ENCODE measurements at places on chromosomes 11 and 22. TPM values are rescaled to one million over a fixed set of nuclear protein-coding genes. Genes with fewer than 3 reads are reported as not detected.

DNA sequence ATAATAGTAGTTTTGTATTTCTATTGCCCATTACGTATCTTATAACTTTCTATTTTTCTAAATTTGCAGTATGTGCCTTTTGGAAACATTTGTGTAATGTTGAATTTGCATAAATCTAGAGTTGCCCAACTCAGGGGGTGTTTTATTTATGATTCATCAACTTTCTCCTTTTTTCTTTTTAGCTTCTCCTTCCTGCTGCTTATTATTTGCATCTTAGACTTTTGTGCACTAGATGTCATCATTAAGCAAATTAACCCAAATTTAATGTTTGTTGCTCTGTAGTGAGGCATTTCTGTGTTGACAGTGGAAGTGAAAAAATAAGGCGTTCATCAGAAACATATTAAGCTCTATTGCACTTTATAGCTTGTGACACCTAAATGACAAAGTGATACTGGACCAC is 56.2 kb upstream of the ZBED5 start:
- DNase-seq: no peak
- H3K4me1 ChIP-seq: no peaks in the 10 kb centered on the region
- no peak overlapping the region for H3K4me3 ChIP-seq
- peaks cover 9% of the 10 kb centered on the region for H3K27me3 ChIP-seq

Gene GAL3ST1
- total RNA-seq: not detected

- no peaks in the 10 kb centered on the region for H3K27me3 ChIP-seq
- H3K36me3 ChIP-seq: no peaks in the 10 kb centered on the region
Measured at GRCh38 chr11:30206249-30206996, 24.4 kb upstream of the FSHB start.

DNA sequence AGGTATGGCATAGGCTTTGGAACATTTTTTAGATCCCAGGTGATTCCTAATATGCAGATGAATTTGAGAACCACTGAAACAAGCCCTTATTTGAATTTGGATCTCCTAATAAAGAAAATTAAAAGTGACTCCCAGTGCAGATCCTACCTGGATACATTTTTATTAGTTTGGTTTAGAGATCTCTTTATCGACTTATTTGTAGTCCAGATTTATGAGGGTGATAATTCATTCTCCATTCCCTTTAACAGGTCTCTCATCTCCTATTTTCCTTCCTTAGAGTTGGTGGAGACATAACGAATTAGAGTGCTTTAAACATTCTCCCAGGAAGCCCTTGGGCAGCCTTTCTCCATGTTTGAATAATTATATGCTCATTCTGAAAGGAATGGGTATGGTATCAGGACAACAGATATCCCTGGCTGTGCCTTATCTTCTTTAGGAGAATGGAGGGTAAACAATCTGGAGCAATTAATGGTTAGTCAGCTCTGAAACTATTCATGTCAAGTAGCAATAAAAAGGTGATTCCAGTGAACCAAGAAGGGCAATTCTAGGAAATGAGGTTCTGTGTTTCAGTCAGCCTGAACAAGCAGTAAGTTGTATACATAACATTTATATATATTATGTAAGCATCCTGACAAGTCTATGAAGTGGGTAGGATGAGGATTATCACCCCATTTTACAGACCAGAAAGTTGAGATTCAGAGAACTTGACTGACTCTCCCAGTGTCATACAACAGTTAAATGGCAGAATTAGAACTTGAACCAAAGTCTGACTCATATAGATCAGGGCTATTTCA is 53.9 kb upstream of the RCE1 start:
- DNase-seq: no peak
- no peak overlapping the region for H3K27ac ChIP-seq
- H3K4me3 ChIP-seq: no peak overlapping the region
- H3K27me3 ChIP-seq: no peaks in the 10 kb centered on the region
- no peaks in the 10 kb centered on the region for H3K36me3 ChIP-seq

- H3K36me3 ChIP-seq: no peaks in the 10 kb centered on the region
- DNase-seq: no peak
- no peaks in the 10 kb centered on the region for H3K27me3 ChIP-seq
- no peaks in the 10 kb centered on the region for H3K4me1 ChIP-seq
- H3K4me3 ChIP-seq: no peak overlapping the region
Measured at GRCh38 chr11:91653079-91653754, 571.4 kb upstream of the FAT3 start.

DNA sequence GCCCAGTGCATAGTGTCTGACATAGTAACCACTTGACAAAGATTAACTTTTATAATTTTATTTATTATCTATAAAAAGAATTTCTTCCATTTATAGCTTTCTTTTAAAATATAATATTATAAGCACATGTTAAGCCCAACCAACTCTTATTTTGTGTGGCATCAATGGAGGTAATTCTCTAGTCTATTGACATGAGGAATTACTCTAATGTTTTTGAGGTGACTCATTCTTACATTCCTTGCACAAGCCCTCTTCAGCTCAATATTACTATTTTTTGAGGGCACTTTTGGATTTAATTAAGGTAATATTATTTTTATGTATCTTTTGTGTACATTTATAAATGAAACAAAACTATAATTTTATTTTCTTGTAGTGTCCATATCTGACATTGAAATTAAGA is 59.6 kb downstream of the AASDHPPT start:
- H3K4me1 ChIP-seq: no peaks in the 10 kb centered on the region
- DNase-seq: no peak
- peaks cover 3% of the 10 kb centered on the region for H3K27me3 ChIP-seq

Gene TMEM258
- 187 TPM for total RNA-seq

- no peaks in the 10 kb centered on the region for H3K36me3 ChIP-seq
- no peak for DNase-seq
- no peak overlapping the region for H3K4me3 ChIP-seq
- no peak overlapping the region for H3K27ac ChIP-seq
- peaks cover 8% of the 10 kb centered on the region for H3K4me1 ChIP-seq
Measured at GRCh38 chr11:75480185-75481175, 45.3 kb downstream of the GDPD5 start.

- no peaks in the 10 kb centered on the region for H3K36me3 ChIP-seq
- H3K4me1 ChIP-seq: no peaks in the 10 kb centered on the region
- no peaks in the 10 kb centered on the region for H3K27me3 ChIP-seq
- H3K27ac ChIP-seq: no peak overlapping the region
- no peak for DNase-seq
- no peak overlapping the region for H3K4me3 ChIP-seq
Measured at GRCh38 chr11:132024587-132025295, 654.3 kb downstream of the NTM start.

DNA sequence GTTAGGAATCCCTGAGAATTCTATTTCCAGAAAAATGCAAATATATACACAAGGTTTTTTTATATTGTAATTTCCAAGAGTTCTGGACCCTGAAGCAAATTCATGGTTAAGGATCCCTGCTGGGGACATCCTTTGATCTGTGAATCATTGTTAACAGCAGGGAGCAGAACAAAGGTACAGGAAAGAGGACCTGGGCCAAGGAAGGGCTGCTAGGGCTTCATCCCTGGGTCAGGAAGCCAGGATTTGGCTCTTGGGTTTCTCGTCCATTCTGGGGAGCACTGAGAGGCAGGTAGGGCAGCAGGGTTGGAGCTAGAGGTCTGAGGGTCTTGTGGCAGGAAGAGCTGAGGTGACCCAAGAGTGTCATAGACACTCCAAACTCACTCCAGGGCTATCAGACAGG is 10.2 kb upstream of the OAF start:
- peaks cover 2% of the 10 kb centered on the region for H3K4me1 ChIP-seq
- no peaks in the 10 kb centered on the region for H3K36me3 ChIP-seq
- H3K27me3 ChIP-seq: peaks cover 23% of the 10 kb centered on the region

GRCh38 chr22:28609921-28610320 is 69.7 kb downstream of the TTC28 start:
- no peaks in the 10 kb centered on the region for H3K4me1 ChIP-seq
- peaks cover 1% of the 10 kb centered on the region for H3K36me3 ChIP-seq
- H3K4me3 ChIP-seq: no peak overlapping the region
- H3K27ac ChIP-seq: no peak overlapping the region

Gene OR10A2
- not detected for total RNA-seq

DNA sequence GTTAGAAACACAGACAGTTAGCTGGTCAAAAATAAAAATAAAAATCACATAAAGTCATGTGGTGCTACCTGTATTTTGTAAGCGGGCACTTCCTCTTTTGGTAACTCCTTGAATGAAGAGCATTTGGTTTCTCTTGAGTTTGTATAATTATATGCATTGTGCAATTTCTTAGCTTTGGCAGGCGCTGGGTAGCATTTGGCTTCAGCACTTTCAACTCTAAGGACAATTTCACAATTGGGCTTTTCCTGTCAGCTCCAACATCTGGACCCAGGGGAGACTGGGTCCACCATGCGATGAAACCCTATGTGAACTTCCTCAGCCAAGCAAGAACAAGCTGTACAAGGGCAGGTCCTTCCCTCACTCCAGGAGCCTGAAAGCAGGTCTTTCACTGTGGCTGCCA is 169.1 kb downstream of the RRAS2 start:
- no peak overlapping the region for H3K4me3 ChIP-seq
- no peak for DNase-seq
- no peaks in the 10 kb centered on the region for H3K36me3 ChIP-seq

Gene UVRAG
- 19.2 TPM for total RNA-seq

Gene TSPAN4
- total RNA-seq: 14.8 TPM

GRCh38 chr11:62143727-62144126 is 19.9 kb downstream of the INCENP start:
- no peaks in the 10 kb centered on the region for H3K27me3 ChIP-seq
- peaks cover 60% of the 10 kb centered on the region for H3K36me3 ChIP-seq
- no peak overlapping the region for H3K4me3 ChIP-seq

Gene ZP1
- not detected for total RNA-seq

Gene ART5
- total RNA-seq: not detected

DNA sequence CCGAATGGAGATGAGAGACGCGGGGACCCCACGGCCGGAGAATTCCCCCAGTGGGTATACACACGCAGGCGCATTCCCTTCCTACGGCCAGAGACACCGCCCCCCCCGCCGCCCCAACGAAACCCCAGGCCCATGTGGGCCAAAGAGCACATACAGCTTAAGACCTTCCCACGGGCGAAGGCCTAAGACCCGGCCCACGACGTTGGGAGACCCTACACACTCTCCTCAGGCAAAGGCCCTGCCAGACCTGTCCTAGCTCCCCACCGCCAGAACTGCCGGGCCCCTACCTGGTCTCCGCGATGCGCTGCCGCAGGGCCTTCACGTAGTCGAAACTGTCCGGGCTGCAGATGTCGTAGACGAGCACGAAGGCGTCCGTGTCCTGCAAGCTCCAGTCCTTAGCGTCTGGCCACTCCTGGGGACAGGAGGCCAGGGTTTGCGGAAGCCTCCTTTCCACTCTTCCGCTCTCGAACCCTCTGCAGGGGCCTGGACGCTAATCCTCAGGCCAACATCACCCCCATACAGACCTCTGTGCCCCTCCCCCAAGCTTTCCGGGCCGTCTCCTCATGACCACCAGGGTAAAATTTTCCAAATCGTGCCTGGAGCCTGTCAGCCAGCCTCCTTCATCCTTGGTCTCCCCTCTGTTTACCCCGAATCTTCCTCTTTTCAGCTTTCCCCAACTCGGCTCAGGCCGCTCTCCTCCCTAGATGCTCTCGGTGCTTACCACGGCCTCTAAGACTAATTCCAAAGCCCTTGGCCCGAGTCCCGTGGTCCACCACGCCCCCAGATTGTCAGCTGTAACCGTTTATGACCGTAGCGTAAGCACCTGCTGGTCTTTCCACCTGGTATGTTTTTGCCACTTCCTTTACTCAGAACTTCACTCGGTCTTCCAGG is 1.7 kb downstream of the RASL10A start:
- DNase-seq: no peak
- peaks cover 14% of the 10 kb centered on the region for H3K4me1 ChIP-seq
- peaks cover 44% of the 10 kb centered on the region for H3K27me3 ChIP-seq

- no peak for DNase-seq
- H3K4me3 ChIP-seq: no peak overlapping the region
- H3K36me3 ChIP-seq: no peaks in the 10 kb centered on the region
- no peaks in the 10 kb centered on the region for H3K27me3 ChIP-seq
- no peak overlapping the region for H3K27ac ChIP-seq
Measured at GRCh38 chr11:97963528-97964331, 1057.0 kb upstream of the CNTN5 start.

Gene SERPIND1
- total RNA-seq: not detected

DNA sequence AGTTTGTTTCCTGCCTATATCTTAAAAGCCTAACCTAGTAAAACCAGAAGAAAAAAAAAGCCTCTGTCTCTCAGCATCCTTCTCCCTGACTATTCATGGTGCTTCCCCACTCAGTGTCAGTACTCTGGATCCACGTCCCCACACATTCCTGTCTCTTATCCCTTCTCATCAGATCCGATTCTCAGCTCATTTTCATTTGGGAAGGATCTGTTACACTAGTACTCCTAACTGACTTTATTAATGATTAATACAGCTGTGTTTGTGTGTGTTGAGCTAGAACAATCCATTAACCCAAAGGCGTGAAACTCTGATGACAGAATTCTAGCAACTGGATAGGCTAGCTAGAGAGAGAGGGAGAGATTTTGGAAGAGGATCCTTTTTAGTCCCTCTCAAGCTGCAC is 1.5 kb downstream of the PRRG4 start:
- no peak overlapping the region for H3K27ac ChIP-seq
- no peak for DNase-seq
- peaks cover 31% of the 10 kb centered on the region for H3K27me3 ChIP-seq

- no peaks in the 10 kb centered on the region for H3K4me1 ChIP-seq
- H3K36me3 ChIP-seq: peaks cover 29% of the 10 kb centered on the region
- no peak for DNase-seq
- H3K27ac ChIP-seq: no peak overlapping the region
- no peaks in the 10 kb centered on the region for H3K27me3 ChIP-seq
Measured at GRCh38 chr22:39428597-39429071, 28.2 kb upstream of the MGAT3 start.

Gene KDM4E
- not detected for total RNA-seq
